ENCODE measurements at places on chromosomes 3 and 15. TPM values are rescaled to one million over a fixed set of nuclear protein-coding genes. Genes with fewer than 3 reads are reported as not detected.

- peak; percentile 23 for DNase-seq
Measured at GRCh38 chr15:100771746-100772145, 107.9 kb upstream of the ALDH1A3 start.

GRCh38 chr15:74825866-74826265 is 561 bp upstream of the CPLX3 start:
- DNase-seq, result no peak

DNA sequence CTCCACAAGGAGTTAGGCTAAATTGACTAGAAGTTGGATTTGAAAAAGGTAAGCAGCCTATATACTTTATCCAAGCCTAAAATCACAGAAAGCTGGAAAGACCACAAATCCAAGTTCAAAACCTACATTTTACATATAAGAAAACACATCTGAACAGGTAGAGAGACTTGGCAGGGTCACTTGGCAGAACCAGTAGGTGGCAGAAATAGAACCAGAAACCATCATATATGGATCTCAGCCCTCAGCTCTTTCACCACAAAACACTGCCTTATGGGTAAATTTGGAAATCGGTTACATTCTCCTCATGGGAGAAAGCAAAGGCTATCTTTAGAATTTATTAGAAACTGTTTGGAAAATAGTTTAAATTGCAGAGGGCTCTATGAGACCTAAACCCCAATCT is 44.2 kb downstream of the MKRN2 start:
- DNase-seq, result peak; percentile 19

Gene ZPLD1
- total RNA-seq, result 0.18 TPM

DNA sequence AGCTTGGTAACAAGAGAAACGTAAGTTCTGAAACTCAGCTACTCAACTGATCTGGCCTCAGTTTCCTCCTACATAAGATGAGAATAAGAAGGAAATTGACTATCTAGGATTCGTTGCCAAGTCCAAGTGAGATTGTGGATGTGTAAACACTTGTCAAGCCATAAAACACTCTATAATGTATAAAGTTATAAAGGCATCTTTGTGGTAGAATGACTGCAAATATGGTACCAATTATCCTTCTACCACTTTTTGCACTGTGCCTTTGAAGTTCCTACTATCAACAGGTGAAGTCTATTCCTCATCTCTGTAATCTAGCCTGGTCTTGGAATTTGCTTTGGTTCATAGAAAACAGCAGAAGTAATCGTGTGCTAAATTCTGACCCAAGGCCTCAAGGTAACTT is 138.2 kb downstream of the GADL1 start:
- no peak for DNase-seq

DNA sequence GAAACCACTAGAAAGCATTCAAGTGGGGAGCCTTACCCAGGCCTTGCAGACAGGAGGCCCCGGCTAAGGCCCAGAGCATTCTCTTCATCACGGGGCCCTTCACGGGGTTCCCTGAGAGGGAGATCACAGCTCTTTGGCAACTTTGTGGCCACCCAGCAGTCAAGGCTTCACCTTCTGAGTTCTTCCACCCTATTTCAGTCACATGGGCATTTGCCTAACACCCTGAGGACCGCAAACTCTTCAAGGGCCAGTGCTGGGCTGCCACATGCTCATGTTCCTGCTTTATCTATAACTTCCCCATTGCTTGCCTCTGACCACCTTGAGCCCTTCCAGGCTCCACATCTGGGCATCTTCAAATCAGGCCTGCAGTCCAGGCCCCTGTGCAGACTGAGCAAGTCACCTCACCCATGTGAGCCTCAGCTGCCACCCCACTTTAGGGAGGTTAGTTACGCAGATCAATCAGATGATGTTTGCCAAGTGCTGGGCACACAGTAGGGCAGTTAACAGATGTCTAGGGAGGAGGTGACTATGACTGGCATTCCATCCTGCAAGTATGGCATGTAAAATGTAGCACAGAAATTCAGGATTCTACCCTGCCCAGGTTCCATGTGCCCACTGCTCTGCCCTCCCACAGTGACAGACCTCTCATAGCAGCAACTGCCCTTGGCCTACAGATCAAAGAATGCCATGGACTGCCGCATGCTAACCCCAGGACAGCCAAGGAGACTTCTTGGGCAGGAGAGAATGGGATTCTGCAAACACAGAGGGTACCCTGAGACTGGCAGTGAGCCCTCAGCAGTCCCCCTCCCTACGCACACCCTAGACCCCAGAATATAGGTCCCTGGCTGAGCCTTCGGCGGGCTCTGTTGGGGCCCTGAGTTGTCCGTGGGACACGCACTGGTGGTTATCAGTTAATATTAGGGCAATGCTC is 37.6 kb upstream of the ZNF710 start:
- no peak for DNase-seq

DNA sequence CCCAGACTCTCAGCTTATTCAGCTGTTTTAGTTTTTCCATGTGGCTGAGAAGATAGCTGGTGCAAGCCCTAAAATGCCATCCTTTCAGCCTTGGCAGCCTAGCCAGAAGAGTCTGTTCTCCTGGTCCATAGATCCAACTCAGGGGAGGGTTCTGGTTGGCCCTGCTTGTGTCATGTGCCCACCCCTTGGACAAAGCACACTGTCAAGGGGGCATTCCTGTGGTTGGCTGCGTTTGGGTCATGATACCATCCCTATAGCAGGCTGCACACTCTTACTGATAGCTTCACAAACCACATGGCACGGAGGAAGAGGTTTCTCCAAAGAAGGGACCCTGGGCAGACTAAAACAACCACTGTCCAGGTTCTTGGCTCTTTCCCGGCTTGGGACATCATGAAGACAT is 8.4 kb upstream of the FSTL1 start:
- no peak for DNase-seq

DNA sequence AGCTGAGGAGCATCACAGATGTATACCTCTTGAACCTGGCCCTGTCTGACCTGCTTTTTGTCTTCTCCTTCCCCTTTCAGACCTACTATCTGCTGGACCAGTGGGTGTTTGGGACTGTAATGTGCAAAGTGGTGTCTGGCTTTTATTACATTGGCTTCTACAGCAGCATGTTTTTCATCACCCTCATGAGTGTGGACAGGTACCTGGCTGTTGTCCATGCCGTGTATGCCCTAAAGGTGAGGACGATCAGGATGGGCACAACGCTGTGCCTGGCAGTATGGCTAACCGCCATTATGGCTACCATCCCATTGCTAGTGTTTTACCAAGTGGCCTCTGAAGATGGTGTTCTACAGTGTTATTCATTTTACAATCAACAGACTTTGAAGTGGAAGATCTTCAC is 3.0 kb downstream of the CCR8 start:
- DNase-seq, result no peak

Gene IMPG2
- 0.49 TPM for total RNA-seq

Gene LMAN1L
- total RNA-seq, result not detected

DNA sequence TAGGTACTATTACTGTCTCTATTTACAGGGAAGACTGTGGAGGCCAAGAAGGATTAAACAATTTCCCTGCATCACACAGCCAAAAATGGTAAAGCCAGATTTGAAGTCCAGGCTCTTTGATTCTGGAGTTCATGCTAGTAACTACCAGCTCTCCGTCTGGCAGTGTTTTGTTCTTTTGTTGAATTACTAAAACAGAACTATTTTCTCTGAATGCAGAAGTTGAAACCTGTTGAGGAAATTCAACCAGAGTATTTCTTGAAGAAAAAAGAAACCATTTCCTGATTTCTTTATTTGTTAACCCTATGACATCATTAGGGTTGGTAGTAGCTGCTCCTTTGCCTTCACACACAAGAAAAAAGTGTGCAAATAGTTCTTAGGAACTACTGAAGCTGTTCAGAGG is 34.3 kb downstream of the CRTC3 start:
- DNase-seq, result no peak

GRCh38 chr3:186476541-186476940 is 67.6 kb downstream of the CRYGS start:
- no peak for DNase-seq

GRCh38 chr3:39028546-39028945 is 23.2 kb downstream of the SCN11A start:
- no peak for DNase-seq

Gene SPINT1
- total RNA-seq, result 9.5 TPM

GRCh38 chr3:177887475-177887874 is 648.8 kb upstream of the KCNMB2 start:
- no peak for DNase-seq

DNA sequence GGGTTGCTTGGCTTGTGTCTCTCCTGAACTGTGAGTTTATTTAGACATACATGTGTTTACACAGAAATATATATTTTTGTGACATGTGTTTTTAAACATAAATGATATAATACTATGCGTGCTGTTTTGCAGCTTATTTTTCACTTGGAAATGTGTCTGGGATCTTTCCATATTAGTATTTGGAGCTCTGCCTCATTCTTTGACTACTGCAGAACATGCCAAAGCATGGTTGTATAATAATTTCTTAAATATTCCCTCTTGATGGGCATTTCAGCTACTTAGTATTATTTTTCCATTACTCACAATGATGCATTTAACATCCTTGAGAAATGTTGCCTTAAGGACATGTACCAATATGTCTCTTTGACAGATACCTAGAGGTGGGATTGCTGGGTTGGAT is 19.5 kb downstream of the ANAPC13 start:
- no peak for DNase-seq

Gene DAPK2
- 1.4 TPM for total RNA-seq

DNA sequence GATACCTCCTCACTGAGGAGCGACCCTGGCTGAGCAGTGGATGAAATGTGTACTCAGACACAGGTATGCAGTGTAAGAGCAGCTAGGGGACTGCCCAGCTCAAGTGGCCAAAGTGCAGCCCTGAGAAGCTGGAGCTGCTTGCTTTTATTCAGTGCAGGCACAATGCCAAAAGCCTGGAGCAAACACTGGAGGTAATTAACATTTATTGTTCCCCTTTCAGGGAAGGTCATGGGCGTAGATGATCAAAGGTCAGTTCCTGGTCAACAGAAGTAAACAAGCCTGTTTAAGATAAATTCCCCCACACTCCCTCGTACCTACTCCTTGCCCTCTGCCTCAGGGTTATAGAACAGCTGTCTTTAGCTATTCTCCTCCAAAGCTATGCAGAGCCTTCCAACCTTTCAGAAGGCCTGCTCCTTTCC is 17.5 kb downstream of the PLA2G4F start:
- DNase-seq, result no peak

GRCh38 chr3:9846231-9846630 is 2.4 kb upstream of the RPUSD3 start:
- no peak for DNase-seq

- DNase-seq, result no peak
Measured at GRCh38 chr3:111956995-111957734, 21.7 kb upstream of the ABHD10 start.

Gene AADACL2
- not detected for total RNA-seq

Gene PDZRN3
- total RNA-seq, result 81.9 TPM

Gene TIGIT
- not detected for total RNA-seq

DNA sequence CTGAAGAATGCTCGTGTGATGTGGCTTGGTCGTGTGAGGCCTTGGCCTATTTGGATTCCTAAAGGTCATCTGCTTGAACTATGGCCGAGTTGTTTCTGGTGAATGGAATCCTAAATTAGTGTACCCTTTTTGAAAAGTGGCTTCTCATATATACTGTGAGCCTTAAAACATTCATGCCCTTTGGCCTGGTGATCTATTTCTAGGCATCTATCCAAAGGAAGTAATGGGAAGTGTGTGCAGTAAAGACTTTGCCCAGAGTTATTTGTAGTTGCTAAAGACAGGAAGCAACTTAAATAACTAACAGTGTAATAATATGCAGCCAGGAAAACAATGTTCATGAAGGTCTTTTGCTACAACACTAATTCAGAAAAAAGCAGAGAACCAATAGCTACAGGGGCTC is 3.0 kb downstream of the DGKG start:
- peak; percentile 11 for DNase-seq

Gene LDHAL6B
- total RNA-seq, result not detected

Gene FAM107A
- total RNA-seq, result not detected

DNA sequence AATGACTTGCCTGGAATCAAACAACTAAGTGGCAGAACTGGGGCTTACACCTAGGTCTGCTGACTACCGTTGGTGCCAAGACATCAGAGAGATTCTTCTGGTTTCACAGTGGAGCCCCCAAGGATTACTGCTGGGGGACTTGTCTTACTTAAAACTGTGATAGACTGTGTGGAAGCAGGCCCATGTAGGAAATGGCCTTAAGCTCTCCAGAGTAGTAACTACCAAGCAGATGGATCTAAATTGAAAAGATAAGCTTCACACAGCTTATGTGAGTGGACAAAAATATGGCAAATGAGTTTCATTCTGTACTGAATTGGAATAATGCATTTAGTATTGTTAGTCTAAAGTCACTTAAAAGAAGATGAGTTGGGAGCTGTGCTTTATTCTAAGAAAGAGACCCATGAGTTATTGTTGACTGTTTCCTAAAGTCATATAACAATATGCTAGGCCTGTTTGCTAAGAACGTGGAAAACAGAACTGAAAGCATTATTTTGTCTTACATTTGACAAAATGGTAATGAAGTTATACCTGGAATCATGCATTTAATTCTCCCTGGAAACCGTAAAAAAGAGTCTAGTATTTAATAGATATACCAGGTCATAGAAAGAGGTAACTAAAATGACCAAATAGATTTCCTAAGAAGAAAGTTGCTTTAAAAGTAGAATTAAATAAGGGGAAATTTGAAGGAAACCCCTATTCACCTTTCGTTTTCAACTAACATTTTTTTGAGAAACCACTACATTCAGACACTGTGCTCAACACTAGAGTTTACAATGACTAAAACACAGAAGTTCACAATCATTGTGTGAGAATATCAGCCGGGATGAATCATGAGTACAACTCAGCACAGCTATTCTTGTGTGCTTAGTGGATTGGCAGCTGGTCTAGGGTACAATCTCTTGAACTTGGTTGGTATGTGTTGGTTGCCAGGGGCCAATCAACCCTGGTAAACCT is 13.0 kb upstream of the MAPK6 start:
- no peak for DNase-seq

Gene TUBGCP5
- 13.2 TPM for total RNA-seq

Gene SMAD6
- total RNA-seq, result 274 TPM

Gene ZMYND10
- 0.56 TPM for total RNA-seq

Gene RTP3
- total RNA-seq, result not detected

DNA sequence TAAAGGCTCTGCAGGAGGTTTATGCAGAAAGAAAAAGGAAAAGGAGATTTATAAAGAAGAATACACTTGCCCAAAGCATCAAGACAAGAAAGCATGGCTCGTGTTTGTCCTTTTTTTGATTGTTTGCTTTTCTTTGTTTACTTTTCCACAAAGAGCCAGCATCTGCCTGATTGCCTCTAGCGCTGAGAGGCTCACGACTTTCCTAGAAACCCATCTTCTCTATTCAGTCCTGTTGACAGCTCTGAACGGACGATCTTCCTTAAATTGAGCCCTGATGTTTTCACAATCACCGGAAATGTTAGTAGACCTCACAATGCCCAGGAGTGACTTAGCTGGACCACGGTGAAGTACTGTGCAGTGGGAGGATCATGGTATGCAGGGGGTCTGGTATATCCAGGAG is 12.4 kb downstream of the GP5 start:
- DNase-seq, result no peak

Gene SLC15A2
- 2.7 TPM for total RNA-seq

Gene PIK3CB
- 8.1 TPM for total RNA-seq

DNA sequence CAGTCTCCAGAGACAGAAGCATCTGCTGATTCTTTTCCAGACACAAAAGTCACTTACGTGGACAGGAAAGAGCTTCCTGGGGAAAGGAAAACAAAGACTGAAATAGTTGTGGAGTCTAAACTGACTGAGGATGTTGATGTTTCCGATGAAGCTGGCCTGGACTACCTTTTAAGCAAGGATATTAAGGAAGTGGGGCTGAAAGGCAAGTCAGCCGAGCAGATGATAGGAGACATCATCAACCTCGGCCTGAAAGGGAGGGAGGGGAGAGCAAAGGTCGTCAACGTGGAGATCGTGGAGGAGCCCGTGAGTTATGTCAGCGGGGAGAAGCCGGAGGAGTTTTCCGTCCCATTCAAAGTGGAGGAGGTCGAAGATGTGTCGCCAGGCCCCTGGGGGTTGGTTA is 25.4 kb downstream of the SYNM start:
- DNase-seq, result no peak
